ENCODE measurements at places on chromosomes 13 and 19.

DNA sequence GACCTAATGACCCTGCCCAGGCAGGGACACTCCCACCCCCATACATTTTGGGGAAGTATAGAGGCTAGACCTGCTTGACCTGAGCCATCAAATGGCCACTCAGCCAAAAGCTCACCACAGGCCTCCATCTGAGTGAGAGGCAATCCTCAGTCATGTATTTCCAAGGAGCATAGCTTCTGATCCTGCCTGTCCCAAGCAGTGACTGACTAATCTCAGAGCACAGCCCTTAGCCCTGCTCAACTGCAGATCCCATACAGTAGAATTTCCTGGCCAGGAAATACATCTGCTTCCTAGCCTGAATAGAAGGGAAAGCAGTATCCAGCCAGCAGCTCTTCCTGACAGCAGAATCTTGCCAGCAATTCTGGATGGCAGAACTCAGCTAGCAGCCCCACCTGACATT is 880.6 kb upstream of the GPC6 start:
- DNase-seq = no peak

DNA sequence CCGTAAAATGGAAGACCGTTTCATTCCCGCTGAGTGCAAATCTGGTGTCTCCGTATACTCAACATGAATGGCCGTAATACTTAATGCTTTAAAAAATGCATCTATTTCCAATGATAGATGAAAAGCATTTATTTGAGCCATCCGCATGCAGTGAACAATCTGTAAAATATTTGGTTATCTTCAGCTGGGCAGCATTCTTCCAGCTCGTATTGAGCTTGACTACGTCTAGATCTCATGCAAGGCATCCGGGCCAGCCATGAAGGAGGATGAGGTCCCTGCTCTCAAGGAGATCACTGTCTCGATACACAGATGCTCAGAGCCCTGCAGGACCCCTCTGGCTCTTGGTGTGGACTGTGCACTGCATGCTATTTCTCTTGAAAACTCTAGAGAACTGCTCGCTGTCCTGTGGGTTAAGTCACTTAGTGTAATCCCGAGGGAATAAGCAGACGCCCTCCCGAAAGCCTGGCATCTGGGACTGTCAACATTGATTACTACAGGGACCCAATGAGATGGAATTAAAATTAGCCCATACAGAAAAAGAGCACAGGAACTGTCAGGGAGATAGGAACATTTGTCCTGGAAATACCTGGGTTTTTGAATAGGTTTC is 112.4 kb upstream of the RNF113B start:
- DNase-seq = no peak

- DNase-seq = no peak
Measured at GRCh38 chr19:33795370-33796163, 1.1 kb upstream of the KCTD15 start.

DNA sequence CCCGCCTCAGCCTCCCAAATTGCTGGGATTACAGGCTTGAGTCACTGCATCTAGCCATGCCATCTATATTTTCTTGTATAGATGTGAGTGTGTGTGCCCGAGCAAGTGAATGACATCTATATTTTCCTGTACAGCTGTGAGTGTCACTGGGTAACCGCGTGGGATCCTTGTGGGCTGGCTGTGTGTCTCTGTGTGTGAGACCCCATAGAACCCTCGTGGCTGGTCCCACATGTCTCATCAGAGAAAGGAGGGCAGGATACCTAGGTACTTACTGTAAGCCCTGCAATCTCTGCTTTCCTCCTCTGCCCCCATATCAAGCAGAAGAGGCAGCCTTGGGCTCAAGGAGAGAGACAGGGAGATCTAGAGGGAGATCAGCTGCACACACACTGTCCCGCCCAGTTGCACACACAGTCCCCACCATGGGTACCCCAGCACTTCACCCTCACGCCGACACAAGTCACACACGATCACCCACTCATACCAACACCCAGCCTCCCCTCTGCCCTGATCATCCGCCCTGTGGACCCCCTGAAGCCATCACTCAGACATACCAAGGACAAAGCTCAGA is 655 bp downstream of the DENND1C start:
- DNase-seq = no peak

- DNase-seq = no peak
Measured at GRCh38 chr13:19657872-19658591, 24.6 kb downstream of the MPHOSPH8 start.

Measured in stimulated activated CD8-positive, alpha-beta memory T cell treated with anti-CD3 and anti-CD28 coated beads, Interleukin-4, amount 100 ng/mL, for 1 hour (primary cell).